ENCODE measurements at places on chromosomes 13 and 19. TPM values are rescaled to one million over a fixed set of nuclear protein-coding genes. Genes with fewer than 3 reads are reported as not detected.

Gene ZNF540
- polyA plus RNA-seq = 1.8 TPM

Gene DPF1
- polyA plus RNA-seq = 18.3 TPM

Gene TBCB
- polyA plus RNA-seq = 684 TPM

- peak; percentile 47 for DNase-seq
These were observed 306.2 kb downstream of the TEX29 start for GRCh38 chr13:111626371-111627305.

- DNase-seq = peak; percentile 72
These were observed 53.0 kb upstream of the ZNF254 start for GRCh38 chr19:24033963-24034342.
